Stimulated activated CD4-positive, alpha-beta T cell treated with anti-CD3 and anti-CD28 coated beads, Interleukin-4, amount 100 ng/mL, for 1 hour (primary cell): ENCODE measurements at places on chromosomes 13 and 19.

- no peak for DNase-seq
These were observed 5.3 kb downstream of the SBNO2 start for GRCh38 chr19:1168572-1169410.

GRCh38 chr19:42228641-42229040 lies 8.5 kb downstream of the ZNF526 start:
- DNase-seq, result no peak

- peak; percentile 79 for DNase-seq
These were observed at the start of gene ZNF181 for GRCh38 chr19:34733746-34734536. Gene ZNF181 (plus strand): TSS chr19:34734243. CDS start chr19:34735038, 795 bp downstream.

GRCh38 chr13:27383104-27383921 lies 41.1 kb upstream of the GTF3A start:
- DNase-seq, result no peak

DNA sequence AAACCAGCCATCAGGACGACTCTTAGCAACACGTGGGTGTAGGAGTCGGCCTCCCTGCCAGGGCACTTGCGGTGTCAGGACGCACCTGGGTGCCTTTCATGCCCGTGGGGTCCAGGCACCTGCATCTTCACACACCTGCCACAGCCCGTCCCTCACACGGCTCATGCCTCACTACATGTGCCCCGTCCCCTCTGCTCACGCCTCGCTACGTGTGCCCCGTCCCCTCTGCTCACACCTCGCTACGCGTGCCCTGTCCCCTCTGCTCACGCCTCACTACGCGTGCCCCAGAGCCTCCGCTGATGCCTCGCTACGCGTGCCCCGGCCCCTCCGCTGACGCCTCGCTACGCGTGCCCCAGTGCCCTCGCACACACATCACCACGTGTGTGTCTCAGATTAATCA lies 58.0 kb upstream of the F7 start:
- no peak for DNase-seq

GRCh38 chr13:18948664-18949488 lies 232.7 kb downstream of the TUBA3C start:
- no peak for DNase-seq

DNA sequence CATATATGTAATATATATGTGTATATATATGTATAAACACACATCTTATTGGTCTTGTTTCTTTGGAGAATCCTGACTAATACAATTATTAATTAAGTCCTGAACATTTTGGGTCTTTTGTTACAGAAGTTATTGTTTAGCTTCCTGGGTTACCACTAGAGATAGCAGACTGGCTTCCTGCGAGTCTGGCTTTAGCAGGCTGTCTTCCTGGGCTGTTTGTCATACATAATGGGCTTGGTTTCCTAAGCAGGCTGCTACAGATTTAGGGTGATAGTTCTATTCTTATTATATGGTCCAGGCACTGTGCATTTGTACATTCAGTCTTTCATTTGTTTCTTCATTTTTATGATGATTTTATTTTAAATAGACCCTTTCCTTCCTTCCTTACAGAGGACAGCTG lies 312.0 kb upstream of the TMTC4 start:
- DNase-seq, result no peak

GRCh38 chr13:78341032-78341431 lies 262.3 kb downstream of the POU4F1 start:
- DNase-seq, result no peak

DNA sequence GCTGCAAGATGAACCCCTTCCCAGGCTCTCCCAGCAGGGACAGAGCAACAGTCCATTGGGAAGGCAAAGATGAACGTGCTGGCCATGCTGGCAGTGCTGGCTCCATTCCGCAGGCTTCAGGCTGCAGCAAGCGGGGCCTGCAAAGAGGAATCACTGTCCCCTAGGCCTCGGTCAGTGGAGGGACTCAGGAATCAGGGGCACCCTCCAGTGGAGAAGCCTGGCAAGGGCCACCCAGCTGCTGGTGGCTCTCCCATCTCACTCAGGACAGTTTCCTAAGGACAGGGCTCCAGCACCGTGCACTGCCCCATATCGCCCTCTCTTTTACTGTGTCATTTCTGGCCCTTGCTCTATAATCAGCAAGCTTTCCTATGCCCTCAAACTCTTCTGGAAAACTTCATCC lies 498.6 kb downstream of the EFNB2 start:
- no peak for DNase-seq
